Esophagus muscularis mucosa (tissue), 4 donors: ENCODE measurements at places on chromosomes 16 and 17.

DNA sequence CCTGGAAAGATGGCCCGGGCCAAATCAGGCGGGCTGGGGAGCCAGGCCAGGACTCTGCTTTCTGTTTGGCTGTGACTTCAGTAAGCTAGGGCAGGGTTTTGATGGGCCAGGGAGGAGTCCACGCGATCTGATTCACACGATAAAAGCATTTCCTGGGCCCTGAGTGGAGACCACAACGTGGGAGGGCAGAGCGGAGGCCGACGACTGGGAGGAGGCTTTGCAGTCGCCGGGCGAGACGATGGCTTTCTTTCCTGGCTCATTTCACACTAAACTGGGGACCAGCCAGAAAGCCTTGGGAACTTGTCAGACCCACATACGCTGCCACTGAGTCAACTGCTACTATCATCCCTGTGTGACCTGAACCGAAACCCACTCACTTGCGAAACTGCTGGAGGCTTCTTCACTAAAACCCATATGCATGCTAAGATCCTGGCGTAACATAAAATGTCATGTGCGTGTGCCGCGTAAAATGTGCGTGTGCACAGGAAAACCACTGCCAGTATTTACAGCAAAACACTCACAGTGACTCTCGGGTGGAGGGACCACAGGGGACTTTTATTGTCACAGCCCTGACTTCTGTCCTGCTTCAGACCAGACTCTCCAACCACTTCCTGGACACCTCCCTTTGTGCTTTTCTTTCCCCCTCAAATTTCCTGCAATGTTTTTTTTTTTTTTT lies 14.2 kb upstream of the RHBDF2 start:
- DNase-seq, result peak; percentile 96

- DNase-seq, result no peak
Measured at GRCh38 chr17:20073055-20073979, 64.2 kb downstream of the SPECC1 start.

- no peak for DNase-seq
Measured at GRCh38 chr17:6138761-6139446, 68.7 kb downstream of the WSCD1 start.

- no peak for DNase-seq
Measured at GRCh38 chr16:2388139-2388874, 40.9 kb upstream of the CCNF start.

- no peak for DNase-seq
Measured at GRCh38 chr17:48299760-48300159, 130.3 kb downstream of the SKAP1 start.

DNA sequence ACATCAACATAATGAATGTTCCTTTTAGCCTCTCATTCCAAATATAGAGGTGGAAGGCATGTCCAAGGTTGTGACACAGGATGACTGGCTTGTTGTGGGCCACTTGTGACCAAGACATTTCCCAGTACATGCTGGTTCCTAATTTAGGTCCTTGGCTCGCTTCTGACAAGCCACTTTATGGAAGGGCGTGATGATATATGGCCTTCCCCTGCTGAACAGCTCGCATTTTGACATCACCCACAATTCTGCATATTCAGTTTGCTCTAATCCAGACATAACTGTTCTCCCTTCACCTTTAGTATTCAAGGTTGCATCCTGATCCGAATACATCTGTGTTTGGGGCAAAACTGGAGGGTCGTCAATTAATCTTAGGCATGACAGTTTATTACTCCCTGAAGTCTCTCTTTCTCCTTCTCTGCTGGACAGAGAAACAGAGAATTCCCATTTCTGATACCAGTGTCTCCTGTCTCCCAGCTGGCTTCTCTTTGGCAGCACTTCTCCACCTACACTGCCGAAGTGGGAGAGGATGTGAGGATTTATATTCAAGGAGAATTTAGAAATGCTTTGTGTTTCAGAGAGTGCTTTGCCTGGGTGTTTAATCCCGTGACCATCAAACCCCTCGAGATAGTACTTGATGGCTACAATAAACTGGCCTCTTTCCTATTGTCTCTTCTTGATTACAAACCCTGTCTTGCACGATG lies 815.5 kb upstream of the RBFOX1 start:
- no peak for DNase-seq

GRCh38 chr17:30716461-30717290 lies 107.8 kb downstream of the CRLF3 start:
- DNase-seq, result no peak

DNA sequence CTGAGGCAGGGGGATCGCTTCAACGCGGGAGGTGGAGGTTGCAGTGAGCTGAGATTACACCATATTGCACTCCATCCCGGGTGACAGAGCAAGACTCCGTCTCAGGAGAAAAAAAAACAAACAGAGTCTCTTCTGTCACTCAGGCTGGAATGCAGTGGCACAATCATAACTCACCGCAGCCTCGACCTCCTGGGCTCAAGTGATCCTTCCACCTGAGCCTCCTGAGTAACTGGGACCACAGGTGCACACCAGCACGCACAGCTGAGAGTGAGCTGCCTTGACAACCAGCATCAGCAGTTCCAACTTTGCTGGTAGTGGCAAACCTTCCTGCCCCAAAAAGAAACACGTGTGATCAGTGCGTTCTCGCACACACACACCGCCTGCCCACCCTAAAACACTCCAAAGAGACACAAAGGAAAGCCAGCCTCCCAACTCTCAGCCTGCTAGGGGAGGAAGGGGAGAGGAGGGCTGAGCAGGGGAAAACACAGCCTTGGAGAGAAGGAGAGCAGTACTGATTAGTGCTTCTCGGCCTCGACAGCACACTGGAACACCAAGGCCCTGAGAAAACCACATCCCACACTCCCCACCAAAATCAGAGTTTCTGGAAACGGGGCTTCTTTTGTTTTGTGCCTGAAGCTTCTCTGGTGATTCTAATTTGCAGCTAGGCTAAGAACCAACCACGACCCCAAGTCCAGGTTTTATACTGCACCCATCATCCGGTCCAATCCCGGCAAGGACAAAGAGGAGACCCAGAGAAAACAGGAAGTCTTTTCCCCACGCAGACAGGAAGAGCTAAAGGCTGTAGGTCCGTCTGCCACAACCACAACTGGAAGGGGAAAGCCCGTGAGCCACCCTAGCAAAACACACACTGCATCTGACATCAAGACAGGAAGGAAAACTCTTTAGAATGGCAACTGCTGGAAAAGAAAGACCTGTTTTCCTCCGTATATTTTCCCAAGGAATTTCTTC lies 28.8 kb downstream of the ZCCHC14 start:
- DNase-seq, result no peak

DNA sequence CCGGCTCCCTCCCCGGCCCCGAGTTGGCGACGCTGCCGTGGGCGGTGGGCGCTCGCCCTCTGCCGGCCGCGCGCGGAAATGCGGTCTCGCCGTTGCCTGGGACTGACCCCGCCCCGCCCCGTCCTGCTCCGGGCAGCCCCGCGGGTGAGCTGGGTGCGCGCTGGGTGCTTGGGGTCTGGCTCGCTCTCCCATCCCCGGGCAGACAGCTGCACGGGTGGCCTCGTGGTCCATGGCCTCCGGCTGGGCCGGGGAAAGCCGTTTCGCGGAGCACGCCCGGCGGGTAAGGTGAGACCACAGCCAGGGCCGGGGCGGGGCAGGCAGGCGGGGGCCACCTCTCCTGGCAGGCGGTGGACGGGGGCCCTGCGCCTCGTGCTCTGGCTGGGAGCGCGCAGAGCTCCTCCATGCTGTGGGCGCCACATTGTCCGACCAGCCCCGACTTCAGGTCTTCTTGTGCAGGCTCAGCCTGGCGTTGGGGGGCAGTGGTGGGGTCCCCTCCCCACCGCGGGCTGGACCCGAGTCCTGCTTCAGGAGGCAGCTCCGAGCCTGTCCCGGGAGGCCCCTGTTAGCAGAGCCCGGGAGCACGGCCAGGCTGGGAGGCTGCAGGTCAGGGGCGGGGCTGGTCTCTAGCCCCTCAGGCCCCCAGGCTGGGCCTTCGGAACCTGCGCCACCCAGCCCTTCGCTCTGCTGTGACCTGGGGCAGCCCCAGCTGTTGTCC lies 7.0 kb upstream of the C1QTNF8 start:
- DNase-seq, result no peak

- no peak for DNase-seq
Measured at GRCh38 chr17:73351764-73352163, 40.0 kb upstream of the CDC42EP4 start.

- no peak for DNase-seq
Measured at GRCh38 chr17:65074778-65075250, 18.3 kb upstream of the GNA13 start.

DNA sequence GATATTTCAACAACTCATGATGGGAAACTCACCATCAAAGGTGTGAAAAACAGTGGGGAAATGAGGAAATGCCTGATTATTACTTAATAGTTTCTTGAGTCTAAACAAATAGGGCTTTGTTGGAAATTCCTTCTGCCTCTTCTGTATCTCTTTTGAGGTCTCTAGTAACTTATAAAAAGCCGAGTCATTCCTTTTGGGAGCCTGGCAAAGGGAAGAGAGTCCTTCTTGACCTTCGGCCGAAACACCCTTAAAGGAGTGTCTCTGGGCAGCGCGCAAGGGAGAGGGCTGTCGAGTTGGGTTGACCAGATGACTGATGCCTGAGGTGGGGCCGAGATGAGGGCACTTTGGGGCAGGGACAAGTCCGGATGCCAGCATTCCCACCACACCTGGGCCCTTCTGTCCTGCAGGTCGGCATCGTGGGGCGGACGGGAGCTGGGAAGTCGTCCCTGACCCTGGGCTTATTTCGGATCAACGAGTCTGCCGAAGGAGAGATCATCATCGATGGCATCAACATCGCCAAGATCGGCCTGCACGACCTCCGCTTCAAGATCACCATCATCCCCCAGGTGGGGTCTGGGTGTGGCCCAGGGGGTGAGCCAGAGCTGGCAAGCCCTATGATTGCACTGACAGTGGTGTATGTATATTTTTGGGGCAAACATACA lies 89.2 kb downstream of the ABCC6 start:
- DNase-seq, result no peak

GRCh38 chr17:7852919-7853690 lies 1.8 kb upstream of the TMEM88 start:
- no peak for DNase-seq

DNA sequence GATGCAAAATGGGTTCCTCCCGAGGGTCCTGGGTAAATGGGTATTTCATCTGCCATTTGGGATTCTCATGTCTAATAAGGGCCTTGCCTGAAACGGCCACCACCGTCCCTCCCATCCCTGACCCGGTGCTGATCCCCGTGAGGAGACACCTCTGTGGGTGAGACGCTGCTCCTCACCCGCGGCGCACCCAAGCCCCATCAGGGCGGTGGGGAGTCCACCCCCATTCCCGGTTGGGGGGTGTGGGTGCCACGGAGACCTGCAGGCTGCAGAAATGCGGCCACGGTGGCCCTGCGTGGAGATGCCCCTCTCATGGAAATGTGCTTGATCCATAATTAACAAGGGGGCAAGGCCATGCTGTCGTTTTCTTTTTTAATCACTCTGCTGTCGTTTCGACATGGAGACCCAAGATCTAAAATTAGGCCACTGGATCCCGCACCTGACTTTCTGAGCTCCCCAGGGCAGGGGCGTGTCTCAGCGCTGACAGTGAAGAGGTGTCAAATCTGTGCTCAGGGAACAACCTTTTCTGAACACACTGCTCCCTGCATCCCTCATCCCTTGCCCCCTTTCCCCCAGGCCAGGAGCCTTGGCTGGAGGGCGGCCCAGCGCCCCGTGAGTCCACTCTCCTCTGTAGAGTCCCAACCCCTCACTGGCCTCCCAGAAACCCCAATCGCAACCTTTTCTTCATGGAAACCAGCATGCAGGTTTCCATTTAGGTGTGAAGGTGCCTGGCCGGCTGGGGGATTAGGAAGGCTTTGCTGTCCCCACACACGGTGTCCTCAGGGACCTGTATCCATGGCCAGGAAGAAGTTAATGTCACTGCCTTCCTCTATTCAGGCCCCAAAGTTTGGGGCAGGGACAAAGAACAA lies 38.9 kb downstream of the PEMT start:
- no peak for DNase-seq

- DNase-seq, result peak; percentile 83
Measured at GRCh38 chr17:21177401-21177800, 36.6 kb downstream of the TMEM11 start.

GRCh38 chr17:61478790-61479492 lies 26.7 kb downstream of the TBX4 start:
- DNase-seq, result no peak

- no peak for DNase-seq
Measured at GRCh38 chr17:64992325-64992802, 64.2 kb downstream of the GNA13 start.

GRCh38 chr17:77285594-77286390 lies 145.0 kb downstream of the SEC14L1 start:
- DNase-seq, result no peak

GRCh38 chr17:47831934-47832327 lies 461 bp downstream of the LRRC46 start:
- DNase-seq, result no peak

DNA sequence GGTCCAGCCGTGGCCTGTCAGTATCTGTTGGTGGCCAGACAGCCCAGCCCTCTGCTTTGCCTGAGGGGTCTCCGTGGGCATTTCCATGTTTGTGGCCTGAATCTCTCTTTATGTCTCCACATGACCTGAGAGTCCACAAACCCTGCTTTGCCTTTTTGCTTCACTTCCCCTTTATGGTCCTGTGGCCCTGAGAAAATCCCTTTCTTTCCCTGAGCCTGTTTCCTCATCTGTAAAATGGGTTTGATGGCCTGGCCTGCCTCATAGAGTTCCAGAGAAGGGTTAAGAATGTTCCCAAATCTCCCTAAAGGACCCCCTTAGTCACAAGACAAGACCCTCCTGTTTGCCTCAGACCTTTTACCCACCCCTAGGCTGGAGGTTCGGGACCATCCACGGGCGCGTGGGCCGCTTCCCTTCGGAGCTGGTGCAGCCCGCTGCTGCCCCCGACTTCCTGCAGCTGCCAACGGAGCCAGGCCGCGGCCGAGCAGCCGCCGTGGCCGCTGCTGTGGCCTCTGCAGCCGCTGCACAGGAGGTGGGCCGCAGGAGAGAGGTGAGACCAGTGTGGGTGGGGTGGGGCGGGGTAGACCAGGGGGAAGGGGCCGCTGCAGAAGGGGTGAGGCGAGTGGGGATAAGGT lies 26.2 kb upstream of the ALKBH5 start:
- DNase-seq, result no peak

GRCh38 chr16:48101069-48101674 lies 54.6 kb downstream of the ABCC12 start:
- DNase-seq, result no peak

- no peak for DNase-seq
Measured at GRCh38 chr16:13056607-13057006, 155.2 kb downstream of the SHISA9 start.

- DNase-seq, result no peak
Measured at GRCh38 chr17:17924131-17924856, 47.9 kb downstream of the TOM1L2 start.

DNA sequence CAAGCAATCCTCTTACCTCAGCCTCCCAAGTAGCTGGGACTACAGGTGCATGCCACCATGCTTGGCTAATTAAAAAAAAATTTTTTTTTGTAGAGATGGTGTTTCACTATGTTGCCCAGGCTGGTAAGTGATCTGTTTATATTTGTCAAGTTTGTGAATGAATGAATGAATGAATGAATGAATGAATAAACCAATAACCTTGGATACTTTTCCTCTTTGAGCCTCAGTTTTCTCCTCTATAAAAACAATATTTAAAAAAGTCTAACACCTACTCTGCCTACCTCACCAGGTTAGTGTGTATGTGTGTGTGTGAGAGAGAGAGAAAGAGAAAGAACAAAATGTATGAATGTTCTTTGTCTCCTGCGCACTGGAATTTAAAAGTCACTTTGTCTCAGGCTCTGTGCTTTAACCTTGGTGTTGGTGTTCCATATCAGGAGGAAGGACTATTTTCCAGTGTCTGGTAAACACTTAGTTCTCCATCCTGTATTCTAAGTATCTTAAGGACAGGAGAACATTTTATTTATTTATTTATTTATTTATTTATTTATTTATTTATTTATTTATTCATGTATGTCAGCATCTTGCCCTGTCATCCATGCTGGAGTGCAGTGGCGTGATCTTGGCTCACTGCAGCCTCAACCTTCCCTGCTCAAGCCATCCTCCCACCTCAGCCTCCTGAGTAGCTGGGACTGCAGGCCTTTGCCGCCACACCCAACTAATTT lies 27.1 kb downstream of the CHD9 start:
- no peak for DNase-seq
